ENCODE measurements at places on chromosomes 12 and 14.
A peak's percentile ranks its signal among the peaks of the same experiment; 100 is the strongest.

DNA sequence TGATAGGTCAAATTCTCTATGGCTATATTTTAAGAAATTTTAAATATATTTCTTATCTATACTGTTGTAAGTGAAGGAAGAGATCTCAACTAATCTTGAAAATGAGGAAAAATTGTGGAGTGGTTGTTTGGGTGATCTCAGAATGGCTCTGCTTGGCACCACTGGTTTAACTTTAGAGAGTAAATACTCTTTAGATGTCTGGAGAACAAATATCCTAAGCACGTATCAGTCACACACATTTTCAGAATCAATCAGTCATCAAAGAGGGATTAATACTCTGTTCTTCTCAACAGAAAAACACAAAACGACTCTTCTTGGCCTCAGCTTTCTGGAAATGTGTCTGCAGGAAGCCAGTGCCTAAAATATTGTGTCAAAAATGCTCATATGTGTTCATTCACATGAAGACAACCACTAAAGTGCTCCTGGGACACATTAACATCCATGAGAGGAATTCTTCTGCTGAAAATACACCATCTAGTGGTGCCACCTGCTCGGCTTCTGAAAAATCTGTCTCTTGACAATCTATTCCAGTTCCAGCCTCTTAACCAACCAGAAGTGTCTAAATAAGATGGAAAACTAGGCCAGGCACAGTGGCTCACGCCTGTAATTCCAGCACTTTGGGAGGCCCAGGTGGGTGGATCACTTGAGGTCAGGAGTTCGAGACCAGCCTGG lies 81.1 kb upstream of the CCDC198 start:
- DNase-seq, result no peak

DNA sequence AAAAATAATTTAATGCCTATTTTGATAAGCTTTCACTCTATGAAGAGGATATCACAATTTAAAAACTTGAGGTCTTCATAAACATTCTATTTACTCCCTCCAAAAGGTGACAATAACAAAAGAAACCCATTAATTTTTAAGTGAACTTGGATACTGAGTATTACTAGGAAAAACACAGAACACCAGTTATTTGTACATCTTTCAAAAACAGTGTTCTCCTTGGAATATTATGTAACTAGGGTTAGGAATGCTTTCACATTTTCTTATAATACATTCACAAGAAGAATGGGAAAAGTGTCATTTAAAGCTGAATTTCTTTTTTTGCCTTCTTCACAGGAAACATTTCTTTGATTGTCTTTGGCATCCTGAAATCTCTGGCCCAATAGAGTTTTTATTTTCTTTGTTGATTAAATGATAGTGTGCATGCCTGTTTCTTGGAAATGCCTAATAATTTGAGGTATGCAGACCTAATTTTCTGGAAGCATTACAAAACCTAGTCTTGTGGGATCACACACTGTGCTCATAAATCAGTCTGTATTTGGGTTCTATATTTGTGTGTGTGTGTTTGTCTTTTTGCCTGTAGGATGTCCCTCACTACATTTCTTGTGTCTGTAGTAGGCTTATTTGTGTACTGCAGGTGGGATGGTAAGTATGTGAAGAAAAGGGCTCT lies 76.5 kb downstream of the WNK1 start:
- DNase-seq, result no peak

DNA sequence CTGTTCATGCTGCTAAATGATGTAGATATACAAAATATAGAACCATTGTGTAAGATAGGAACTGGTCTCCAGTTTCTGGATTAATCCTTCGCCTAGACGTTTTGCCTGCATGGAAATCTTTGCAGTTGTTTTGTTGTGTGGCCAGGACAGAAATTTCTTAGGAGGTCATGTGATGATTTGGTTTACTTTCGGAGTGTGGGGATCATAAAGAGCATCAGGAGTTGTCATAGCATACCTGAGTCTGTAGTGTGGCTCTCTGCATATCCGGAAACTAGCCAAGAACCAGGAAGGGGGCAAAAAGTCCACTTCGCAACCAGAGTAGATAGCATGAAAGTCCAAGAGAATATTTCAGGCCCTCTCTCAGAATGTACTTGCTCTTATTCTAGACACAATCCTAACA lies 3.1 kb downstream of the SAMD4A start:
- DNase-seq, result no peak

DNA sequence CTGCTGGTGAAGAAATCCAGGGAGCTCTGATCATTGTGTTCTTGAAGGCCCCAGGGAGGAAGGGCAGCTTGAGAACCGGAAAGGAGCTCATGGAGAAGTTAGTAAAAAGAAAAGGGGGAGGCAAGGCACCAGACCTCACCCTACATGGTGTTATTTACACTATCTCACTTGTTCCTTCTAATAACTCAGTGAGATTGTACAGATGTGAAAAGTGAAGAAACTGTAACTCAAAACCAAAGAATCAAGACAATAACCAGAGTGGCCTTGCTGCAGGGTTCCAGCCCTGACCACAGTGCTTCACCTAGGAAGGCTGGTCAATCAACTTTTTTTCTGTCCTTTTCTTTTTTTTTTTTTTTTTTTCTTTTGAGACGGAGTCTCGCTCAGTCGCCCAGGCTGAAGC lies 353.6 kb downstream of the TMTC2 start:
- no peak for DNase-seq

GRCh38 chr12:95802482-95803270 lies 12.1 kb upstream of the NTN4 start:
- no peak for DNase-seq

DNA sequence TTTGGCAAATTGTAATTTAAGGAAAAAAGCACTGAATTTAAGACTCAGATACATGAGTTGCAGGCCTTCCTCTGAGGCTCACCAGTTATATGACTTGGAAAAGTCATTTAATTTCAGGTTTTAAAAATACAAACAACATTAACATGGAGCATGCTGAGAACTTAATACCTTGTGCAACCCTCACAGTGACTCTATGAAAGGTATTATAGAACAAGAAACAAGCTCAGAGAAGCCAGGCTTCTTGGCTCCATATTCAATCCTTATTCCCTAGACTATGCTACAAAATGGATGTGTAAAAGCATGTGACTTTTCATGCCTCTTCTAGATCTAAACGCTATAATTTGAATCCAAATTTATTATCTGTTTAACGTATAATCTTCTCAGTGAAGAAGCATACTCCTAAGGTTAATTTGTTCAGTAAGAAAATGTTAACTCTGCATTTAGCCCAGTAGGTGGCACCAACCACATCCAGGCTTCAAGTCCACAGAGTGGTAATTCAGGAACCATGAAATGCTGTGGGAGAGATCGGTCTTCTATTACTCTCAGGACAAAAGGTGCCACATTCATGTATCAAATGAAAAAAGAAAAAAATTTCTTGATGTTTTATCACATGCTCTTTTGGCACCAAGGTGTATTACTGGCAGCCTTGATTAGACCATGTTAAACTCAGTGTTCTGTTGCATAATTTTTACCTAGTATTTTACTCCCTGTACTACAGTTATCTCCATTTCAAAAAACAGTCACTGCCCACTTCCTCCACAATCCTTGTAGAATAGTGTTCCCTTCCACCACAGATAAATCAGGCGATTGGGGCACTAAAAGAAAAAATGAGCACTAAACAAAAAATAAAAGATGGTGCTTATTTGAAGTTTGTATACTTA lies 9.3 kb downstream of the CCDC196 start:
- DNase-seq, result peak; percentile 59

- DNase-seq, result no peak
These were observed 72.5 kb downstream of the PHLDA1 start for GRCh38 chr12:75959060-75959459.

DNA sequence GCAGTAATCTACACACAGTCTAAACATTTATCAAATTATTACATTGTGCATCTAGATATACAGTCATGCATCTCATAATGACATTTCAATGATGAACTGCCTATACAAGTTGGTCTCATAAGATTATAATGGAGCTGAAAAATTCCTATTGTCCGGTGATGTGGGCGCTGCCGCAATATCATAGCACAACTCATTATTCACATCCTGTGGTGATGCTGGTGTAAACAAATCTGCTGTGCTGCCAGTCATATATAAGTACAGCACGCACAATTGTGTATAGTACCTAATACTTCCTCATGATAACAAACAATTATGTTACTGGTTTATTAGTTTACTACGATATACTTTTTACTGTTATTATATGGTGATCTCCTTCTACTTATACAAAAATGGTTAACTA lies 768.8 kb upstream of the NOVA1 start:
- DNase-seq, result no peak

DNA sequence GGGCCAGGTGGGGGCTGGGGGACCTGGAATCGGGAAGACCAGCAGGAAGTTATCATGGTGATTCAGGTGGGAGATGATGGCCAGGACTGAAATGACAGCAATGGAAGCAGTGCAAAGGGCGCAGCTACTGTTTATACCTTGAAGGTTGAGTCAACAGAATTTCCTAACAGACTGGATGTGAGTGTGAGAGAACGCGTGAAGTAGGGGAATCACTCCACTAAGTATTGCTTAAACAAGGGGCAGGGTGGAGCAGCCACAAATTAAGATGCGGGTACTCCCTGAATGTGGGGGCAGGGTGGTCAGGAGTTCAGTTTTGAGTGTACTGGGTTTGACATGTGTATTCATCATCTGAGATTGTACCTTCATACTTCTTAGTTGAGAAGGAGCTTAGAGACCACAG lies 45.1 kb downstream of the MYF5 start:
- no peak for DNase-seq

DNA sequence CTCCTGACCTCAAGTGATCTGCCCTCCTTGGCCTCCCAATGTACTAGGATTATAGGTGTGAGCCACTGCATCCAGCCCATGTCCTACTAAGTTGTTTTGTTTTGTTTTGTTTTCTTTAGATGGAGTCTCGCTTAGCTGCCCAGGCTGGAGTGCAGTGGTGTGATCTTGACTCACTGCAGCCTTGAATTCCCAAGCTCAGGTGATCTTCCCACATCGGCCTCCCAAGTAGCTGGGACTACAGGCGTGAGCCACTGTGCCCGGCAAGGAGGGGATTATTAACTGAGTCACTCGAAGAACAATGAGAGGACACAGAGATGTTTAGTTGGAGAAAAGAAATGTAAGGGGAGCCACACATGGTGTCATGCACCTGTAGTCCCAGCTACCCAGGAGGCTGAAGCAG lies 18.0 kb upstream of the ERBB3 start:
- DNase-seq, result no peak

DNA sequence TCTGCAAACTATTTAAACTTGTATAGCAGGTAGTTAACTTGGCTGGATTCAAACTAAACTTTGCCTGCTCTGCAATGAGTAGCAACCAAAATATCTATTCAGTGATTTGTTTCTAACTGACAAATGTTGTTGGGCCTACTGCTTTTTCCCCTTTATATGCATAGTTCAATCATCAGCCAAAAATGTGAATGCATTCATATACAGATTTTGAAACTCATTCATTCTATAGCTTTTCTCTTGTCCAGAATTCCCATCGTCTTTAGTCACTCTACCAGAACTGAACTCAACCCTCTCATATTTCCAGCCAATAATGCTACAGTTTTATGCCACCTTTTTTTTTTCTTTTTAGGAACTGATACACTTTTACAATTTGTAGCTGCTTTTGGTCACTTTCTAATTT lies 599.8 kb downstream of the RPL10L start:
- DNase-seq, result no peak

DNA sequence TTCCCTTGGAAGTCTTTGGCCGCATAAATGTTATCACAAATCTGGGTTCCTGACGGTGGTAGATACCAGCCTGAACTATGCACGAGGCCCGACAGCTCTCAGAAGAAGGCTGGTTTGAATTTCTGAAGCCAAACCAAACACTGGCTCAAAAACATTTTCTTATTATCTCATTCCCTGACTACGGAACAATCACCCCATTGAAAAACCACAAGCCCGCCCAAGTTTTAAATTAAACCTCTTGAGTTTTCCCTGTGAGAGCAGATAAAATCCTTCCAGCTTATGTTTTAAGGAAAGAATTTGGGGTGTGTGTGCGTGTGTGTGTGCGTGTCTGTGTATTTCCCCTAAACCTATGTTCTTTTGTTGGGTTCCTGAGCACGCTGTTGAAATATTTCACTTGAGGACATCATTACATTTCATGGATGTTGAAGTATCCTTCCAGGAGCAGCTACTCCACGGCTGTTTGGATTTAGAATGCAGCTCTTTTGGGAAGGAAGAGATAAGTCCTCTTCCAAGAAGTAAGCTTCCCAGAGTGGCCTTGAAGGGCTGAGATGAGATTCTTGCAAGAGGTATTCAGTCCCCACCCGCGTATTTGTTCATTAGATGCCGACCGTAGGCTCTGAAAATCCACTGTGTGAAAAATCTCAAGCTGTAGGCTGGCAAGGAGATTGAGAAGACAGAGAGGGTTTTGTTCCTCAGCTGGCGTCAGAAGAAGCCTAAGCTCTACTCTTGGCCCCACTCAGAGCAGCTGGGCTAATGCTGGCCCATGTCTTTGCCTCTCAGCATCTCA lies 131.0 kb upstream of the NCOR2 start:
- no peak for DNase-seq

GRCh38 chr12:46933947-46934346 lies 108.2 kb upstream of the SLC38A4 start:
- peak; percentile 9 for DNase-seq

GRCh38 chr12:104319028-104319427 lies 15.5 kb downstream of the EID3 start:
- no peak for DNase-seq

- no peak for DNase-seq
These were observed 160.7 kb upstream of the CCND2 start for GRCh38 chr12:4112734-4113325.

DNA sequence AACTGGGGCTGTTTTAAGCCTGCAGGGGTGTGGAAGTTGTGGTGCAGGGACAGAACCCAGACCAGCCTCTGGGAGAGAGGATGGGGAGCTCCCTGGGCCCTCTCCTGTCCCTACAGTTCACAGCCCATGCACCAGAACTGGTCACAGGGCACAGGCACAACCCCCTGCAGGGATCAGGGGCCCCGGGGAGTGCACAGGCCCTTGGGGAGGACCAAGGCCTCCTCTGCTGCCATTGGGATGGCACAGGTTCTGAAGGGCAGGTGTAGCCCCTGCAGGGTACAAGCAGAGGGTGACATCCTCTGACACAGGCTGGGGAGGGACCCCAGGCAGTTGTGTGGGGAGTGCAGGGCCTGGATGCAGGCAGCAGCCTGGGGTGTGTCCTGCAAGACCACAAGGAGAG lies 66.4 kb upstream of the SFSWAP start:
- no peak for DNase-seq

GRCh38 chr14:55339770-55340169 lies 68.5 kb downstream of the FBXO34 start:
- DNase-seq, result peak; percentile 47

GRCh38 chr12:94141892-94142291 lies 6.5 kb upstream of the PLXNC1 start:
- DNase-seq, result no peak

DNA sequence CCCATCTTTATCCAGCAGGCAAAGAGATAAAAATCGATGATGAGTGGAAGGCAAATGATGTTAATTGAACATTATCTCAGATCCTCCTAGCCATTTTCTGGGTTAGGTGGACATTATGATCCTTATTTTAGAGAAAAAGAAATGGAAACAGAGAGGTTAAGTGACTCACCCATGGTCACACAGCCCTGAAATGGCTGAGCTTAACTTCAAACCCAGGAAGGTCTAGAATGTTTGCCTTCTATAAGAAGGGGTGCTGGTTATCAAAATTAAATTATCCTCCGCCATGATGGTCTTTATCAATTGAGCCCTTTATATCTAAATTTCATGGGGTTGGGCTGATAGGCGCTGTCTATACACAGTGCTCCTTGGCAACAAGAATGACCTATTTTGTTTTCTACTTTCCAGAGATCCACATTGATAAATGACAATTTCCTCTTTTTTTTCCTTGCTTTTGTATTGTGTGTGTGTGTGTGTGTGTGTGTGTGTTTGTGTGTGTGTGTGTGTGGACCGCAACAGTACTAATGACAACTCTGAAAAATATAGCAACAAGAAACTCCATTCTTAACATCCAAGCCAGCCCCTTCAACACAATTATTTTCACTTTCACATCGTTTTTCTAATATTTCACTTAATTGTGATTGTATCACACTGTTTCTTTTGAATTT lies 571.9 kb downstream of the VRK1 start:
- DNase-seq, result no peak

Data from RPMI8226 (cell line).